ENCODE measurements at places on chromosomes 2 and 18.
A peak's percentile ranks its signal among the peaks of the same experiment; 100 is the strongest.

- no peak for DNase-seq
These were observed 413.0 kb downstream of the PTPRM start for GRCh38 chr18:7980136-7980535.

GRCh38 chr18:62751341-62751821 is 36.0 kb downstream of the PHLPP1 start:
- no peak for DNase-seq

GRCh38 chr18:75070625-75071483 is 138.1 kb downstream of the PTGR3 start:
- peak; percentile 17 for DNase-seq

GRCh38 chr2:111665011-111665410 is 219.0 kb downstream of the ANAPC1 start:
- DNase-seq = no peak

DNA sequence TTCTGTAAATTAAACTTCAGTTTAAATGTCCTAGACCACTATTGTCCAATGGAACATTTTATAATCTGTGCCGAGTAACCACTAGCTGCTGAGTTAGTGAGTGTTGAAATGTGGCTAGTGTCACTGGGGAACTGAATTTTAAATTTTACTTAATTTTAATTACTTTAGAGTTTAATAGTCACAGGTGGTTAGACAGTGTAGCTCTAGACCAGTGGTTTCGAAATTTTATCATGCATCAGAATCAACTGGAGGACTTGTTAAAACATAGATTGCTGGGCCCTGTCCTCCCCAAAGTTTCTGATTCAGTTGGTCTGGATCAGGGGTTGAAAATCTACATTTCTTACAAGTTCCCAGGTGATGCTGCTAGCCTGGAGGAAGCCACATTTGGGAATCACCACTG is 110.4 kb downstream of the FMNL2 start:
- DNase-seq = no peak

- DNase-seq = no peak
These were observed 258.8 kb downstream of the GLI2 start for GRCh38 chr2:120994301-120994995.

DNA sequence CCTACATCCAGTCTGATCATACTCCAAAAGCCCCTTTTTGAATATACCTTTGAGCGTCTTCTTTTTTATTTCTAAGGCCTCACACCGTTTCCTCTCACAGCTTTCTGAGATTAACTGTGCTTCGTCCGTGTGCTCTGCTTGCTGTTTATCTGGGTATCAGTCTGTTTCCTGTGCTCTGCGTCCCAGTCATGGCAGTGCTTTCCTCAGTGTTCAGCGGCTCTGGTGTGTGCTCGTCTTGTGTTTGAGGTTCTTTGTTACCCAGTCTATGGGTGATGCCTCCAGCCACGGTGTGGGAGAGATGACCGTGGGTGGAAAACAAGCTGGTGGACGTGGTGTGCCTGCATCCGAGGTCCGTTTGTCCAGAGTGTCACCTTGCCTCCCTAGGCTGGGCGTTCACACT is 33.6 kb upstream of the BIN1 start:
- DNase-seq = no peak

DNA sequence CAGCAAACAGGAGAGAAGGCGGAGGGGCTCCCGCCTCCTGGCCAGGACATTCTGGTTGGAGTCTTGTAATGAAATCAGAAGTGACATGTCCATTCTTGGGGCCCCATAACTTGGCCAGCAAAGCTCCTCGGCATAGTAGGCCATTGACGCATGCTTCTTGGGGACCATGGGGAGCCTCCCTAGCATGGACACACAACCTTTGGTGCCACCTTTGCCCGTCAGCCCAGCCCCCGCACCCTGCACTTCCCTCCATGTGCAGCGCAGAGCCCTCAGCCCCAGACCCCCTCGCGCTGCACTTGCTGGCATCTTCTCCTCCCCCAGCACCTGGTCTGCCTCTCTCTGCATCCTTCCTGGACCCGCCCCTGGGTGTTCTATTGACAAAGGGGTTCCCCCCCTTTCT is 23.1 kb downstream of the DCDC2C start:
- DNase-seq = no peak

DNA sequence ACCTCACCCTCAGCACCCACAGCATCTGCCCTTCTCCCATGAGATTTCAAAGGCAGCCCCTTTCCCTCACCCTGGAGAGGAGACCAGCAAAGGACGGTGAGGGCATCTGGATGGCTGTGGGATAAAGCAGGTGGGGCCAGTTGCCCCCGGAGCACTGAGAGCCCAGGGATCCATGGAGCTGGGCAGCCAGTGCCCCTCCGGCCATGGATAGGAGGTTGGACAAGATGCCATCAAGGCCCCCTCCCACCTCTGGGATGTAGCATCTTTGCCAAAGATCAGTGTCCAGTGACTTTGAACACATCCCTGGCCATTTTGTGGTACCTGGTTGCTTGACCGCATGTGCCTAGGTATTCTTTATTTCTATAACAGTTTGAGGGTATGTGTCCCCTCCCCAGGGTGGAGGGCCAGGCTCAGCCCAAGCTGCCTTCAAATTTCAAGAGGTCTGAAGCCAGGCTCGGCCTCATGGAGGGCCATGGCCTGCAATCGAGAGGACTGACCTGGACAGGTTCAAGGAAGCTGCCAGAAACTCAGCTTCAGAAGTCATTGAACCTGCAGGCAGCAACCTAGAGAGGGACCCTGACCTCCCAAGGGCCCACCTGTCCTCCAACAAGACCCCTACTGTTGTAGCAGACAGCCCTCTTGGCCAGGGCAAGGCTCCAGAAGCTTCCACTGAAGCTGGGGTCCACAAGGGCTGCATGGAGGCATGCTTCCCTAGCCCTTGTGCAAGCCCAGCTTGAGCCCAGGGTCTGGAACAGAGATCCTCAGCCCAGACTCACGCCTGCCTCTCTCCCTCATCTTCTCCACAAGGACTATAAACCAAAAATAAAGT is 55.5 kb upstream of the BIN1 start:
- DNase-seq = no peak

DNA sequence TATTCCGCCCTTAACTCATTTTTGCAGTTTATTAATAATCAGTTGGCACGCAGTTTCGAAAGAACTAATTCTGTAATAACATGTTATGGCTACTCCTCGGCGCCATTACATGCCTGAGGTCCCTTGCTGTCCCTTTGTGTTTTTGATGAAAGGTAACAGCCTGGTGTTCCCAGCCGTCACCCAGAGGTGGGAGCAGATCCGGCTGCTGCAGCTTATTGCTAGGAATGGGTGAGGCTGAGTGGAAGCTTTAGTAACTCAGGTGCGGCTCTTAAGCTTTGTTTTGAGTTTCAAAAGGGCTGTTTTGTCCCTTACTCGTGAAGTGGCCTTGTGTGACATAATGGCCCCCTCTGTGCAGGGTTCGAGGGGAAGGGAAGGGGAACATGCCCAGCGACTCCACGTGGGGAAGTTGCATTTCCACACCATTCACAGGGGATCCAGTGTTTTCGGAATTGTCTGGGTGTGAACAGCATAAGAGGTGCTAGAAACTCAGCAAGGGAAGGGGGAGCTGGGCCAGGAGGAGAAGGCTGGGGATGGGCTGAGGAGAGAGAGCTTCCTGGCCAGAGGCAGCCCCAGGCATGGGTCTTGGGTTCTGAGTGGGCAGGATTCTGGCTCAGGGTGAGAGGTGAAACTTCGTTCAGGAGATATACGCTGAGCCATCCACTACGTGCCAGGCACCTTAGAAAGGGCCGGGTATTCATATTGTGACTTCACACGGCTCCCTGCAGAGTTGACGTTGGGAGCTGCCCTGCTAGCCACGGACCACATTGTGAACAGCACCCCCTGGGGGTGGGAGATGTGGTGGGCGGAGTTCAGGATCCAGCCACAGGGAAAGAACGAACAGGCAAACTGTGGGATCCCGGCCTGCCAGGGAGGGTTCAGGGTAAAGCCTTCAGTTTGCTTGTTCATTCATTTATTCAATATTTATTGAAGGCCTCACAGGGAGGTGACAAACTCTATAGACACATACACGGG is 84.4 kb downstream of the TGOLN2 start:
- peak; percentile 65 for DNase-seq

DNA sequence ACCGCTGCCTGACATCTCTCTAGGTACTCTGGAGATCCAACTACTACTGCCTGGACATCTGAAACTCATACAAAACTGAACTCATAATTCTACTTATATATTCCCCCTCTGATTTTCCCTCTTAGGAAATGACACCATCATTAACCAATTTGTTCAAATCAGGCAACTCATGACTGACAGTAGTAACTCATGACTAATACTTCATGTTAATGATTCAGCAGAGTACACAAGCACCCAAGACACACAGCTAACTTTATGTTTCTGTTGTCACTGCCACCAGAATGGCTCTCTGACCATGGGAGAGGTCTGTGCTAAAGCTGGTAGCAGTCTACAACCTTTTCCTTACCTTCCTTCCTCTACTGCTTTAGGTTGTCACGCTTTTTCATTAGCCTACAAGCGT is 91.1 kb downstream of the ITSN2 start:
- no peak for DNase-seq

GRCh38 chr2:208358758-208359631 is 47.6 kb upstream of the PTH2R start:
- DNase-seq = no peak

GRCh38 chr2:241267249-241268067 is 48.0 kb downstream of the HDLBP start:
- DNase-seq = no peak

GRCh38 chr2:227376656-227377396 is 2.3 kb downstream of the TM4SF20 start:
- peak; percentile 47 for DNase-seq

DNA sequence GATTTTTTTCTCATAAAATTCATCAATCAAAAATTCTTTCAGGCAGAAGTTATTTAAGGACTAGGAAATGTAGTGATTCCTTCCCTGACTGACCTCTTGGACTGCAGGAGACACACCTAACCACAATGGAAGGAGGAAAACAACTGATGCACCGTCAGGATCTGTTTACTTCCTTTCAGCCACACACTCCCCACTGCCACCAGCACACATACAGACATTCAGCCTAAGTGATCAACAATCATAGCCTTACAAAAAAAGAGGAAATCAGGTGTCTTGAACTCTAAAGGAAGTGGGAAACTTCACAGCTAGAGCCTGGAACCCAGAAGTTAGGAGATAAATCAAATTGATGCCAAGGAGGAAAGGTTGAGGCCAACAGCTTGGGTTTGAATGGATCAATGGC is 213.5 kb upstream of the ACVR2A start:
- no peak for DNase-seq

DNA sequence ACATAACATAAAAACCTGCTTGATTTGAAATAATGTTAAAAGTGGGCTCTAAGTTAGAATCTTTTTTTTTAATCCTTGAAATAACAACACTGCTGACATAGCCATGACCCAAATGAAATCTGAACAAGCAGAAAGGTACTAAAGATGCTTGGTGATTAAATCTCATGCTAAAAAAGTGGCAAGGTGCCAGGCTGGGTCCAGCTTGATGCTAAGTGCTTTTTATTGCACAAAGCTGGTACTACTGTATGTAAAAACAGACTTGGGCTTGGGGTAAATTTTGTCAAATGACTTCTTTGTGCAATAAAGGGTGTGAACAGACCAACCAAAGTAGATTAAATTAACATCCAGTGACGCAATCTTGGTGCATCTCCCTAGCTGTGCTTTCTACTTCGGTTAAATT is 13.4 kb downstream of the BCL11A start:
- no peak for DNase-seq

DNA sequence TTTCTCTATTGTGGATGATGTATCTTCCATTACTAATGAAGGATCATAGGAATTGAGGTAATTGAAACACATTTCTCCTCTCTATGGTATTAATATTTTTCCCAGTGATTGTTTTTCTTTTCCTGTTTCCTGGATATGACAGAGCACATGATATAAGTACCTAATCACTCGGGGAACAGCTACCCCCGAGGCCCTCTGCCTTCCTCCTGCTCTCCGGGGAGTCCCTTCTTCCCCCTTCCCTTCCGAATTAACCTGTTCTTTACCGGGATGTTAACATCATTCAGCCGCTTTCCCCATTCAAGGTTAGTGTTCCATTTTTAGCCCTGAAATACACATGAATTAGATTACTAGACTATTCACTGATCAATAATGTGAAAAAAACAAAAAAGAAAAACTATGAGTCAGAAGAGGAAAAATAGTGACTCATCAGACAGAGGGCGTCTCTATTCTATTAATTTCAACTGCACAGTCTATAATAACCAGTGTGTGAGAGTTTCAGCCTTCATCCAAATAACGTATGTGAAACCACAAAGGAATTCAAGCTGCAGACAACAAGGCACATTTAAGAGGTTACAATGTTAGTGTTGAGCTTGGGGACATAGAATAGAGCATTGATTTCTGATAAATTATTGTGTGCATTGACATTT is 450.8 kb downstream of the DLGAP1 start:
- DNase-seq = no peak

DNA sequence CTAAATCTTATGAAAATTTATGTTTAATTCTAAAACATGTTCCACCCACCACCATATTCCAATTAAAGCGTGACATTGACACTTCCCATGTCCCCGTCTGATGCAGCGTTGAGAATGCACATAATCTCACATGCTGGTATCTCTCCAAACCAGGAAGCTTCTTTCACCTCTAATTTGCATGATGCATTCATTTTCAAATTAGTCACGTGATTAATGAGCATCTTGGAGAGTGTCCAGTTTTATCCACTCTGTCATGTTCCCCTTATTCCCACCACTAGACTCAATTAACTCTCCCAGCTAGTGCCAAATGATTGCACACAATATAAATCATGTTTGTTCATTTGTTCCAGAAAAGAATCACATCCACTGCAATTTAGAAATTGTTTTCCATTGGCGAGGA is 105.8 kb downstream of the RIT2 start:
- DNase-seq = no peak

DNA sequence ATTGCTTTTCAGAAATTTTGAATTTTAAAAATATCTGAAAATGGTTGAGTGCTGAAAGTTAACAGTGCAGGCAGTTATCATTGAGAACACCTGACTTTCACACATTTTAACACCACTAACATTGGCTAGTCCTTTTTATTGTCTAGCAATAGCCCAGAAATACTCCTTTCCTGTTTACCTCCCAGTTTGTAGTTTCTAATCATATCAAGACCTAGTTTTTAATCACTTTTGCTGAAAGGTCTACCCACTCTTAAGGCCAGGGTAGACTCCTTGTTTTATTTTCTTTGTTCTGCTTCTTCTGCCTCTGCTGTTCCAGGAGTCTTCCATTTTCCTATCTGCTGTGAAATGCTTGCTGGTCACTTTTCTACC is 72.1 kb downstream of the UBE2E3 start:
- DNase-seq = no peak

- DNase-seq = no peak
These were observed 89.4 kb downstream of the TMEM131 start for GRCh38 chr2:97906307-97906706.

GRCh38 chr18:72866901-72867745 is 664 bp downstream of the NETO1 start:
- peak; percentile 70 for DNase-seq

- DNase-seq = no peak
These were observed 60.6 kb downstream of the IRS1 start for GRCh38 chr2:226738821-226739544.

- DNase-seq = no peak
These were observed 224.7 kb upstream of the CDH7 start for GRCh38 chr18:65526099-65526498.

GRCh38 chr18:75544051-75544481 is 116.6 kb upstream of the SMIM21 start:
- no peak for DNase-seq

- no peak for DNase-seq
These were observed 149.3 kb upstream of the ALPP start for GRCh38 chr2:232228971-232229894.

GRCh38 chr2:70958759-70959158 is 19.7 kb upstream of the ANKRD53 start:
- DNase-seq = no peak

All from D341Med (cell line).